Activated naive CD8-positive, alpha-beta T cell treated with anti-CD3 and anti-CD28 coated beads, Interleukin-2, amount 50 U/mL, for 16 hours (primary cell): ENCODE measurements at places on chromosomes 13 and 19.

DNA sequence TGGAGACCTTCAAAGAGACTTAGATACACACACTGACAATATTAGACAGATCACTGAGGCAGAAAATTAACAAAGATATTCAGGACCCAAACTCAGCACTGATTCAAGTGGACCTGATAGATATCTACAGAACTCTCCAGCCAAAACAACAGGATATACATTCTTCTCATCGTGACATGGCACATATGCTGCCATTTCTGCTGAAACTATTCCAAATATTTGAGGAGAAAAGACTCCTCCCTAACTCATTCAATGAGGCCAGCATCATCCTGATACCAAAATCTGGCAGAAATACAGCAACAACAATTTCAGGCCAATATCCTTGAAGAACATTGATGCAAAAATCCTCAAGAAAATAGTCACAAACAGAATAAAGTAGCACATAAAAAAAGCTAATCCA is 53.3 kb downstream of the TRPC4 start:
- no peak for DNase-seq

DNA sequence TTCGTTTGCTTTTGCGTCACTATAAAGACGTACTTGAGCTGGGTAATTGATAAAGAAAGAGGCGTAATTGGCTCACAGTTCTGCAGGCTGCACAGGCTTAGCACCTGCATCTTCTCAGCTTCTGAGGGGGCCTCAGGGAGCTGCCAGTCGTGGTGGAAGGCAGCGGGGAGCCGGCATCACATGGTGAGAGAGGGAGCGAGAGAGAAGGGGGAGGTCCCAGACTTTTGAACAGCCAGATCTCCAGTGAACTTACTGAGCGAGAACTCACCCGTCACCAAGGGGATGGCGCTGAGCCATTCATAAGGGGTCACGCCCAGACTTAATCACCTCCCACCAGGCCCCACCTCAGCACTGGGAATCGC is 58.7 kb upstream of the F7 start:
- no peak for DNase-seq

- no peak for DNase-seq
These were observed 1.7 kb downstream of the STK24 start for GRCh38 chr13:98575009-98575903.

DNA sequence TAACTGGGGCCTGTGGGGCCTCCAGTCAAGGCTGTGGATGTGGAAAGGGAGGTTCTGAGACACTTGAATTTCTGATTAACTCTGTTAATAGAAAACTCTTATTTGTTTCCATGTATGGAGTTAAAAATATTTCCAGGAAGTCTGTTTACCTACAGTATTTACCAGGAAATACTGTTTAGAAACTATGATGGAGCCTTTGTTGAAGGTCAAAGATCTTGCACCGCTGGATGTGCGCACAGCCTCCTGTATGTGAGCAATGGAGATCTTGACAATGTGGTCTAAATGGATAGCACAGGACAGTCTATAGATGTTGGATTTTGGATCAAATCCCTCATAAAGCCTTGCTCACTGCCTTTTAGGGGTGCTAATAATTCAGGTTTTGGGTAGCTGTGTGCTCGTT is 268.4 kb downstream of the DLEU7 start:
- no peak for DNase-seq

DNA sequence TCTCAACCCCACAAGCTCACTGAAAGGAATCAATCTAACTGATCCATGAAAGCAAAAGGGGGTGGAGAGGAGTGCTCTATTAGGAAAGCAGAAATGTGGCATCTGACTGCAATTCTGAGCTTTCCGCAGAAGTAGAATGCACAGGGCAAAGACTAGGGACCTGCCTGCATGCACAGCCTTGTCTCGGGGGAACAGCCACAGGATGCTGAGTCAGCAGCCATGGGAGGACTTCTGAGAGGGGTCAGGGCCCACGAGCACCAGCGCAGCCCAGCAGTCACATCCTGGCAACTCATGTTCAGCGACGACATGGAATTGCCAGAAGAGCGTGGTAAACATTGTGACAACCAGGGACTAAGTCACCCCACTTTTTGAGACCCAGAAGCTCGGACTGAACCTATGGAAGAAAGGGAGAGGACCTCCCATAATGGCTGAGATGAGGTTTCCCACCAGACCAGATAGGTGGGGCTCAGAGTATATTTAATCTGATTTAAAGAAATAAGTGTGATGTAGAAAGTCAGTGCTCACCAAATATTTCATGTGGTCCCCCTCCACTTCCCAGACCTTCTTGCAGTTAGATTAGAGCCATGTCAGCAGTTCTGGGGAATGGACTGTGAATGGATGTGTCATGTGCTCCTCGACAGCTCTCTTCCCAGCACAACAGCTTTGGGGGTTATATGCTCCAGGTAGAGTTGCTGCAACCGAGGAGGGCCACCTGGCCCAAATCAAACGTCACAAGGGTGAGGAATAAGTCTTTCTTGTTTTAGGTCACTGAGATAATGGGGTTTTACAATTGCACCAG is 32.6 kb downstream of the STOML3 start:
- DNase-seq = no peak

DNA sequence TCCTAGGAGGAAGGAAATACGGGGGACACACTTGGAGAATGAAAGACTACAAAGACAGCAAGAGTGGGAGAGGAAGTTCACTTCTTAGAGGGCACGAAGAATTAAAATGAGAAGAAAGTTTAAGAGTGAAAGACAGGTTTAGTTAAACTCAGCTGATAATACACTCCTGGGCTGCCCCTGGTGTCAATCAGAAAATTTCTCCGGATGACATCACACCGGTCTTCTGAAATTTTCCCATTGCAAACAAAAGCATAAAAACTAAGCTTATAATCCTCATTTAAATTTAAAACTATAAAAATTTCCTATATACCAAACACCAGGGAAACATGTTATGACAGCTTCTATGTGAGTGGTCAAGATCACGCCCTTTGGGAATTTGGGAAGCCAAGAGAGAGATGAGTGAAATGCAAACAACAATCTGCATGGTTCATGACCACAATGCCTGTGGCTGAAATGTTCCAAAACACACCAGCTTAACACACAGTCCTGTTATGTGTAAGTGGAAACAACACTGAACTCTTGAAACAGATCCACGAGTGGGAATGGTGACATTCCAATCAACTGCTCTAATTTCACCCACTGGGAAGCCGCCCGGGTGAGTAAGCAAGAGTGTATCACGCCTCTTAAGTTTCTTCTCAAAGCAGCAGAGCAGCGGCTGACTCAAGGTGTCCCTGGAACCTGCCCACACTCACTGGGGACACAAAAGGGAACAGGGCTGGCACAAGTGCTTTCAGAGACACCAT is 49.0 kb downstream of the BRD4 start:
- no peak for DNase-seq

DNA sequence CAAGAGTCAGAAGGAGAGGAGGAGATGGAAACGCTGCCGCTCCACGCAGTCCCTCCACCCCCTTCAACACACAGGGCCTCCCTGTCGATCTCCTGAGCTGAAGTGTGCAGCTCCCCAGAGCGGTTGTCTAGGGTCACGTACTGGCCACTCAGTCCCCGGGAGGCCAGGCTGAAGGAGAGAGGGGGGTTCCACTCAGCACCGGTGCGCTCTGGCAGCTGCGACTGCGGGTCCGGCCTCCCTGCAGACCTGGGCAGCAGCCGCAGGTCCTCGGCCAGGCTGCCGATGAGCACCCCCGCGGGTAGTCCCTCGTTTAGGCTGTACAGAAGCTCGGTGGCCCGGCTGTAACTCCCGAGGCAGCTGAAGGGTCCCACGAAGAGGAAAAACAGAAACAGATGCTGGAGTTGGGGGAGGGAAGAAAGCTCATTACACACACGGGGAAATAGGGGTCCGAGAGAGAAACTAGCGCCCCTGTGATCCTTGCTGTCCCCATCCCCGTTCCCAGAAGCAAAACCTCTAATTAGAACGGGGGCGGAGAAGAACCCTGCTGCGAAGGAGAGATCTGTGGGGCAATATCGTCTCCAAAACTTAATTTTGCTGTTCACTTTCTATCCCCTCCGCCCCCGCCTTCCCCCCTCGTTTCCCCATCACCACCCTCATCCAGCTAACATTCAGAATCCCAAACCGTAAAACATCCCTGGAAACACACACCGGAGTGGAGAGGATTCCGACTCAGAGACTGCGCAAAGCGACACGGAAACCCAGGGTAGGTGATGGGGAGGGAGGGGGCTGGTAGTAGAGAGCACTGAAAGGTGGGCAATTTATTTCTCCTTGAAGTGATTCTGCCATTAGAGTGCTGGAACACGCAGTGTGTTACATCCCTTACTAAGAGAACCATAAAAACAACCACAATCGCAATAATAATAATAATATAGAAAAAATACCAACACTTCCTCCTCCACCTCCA is 1.8 kb downstream of the PCDH20 start:
- no peak for DNase-seq

- DNase-seq = peak; percentile 50
These were observed 13.7 kb downstream of the PVR start for GRCh38 chr19:44657211-44657921.

- no peak for DNase-seq
These were observed 52.8 kb downstream of the SPTBN4 start for GRCh38 chr19:40519352-40520322.

- no peak for DNase-seq
These were observed 59.9 kb upstream of the SLAIN1 start for GRCh38 chr13:77637588-77637987.

DNA sequence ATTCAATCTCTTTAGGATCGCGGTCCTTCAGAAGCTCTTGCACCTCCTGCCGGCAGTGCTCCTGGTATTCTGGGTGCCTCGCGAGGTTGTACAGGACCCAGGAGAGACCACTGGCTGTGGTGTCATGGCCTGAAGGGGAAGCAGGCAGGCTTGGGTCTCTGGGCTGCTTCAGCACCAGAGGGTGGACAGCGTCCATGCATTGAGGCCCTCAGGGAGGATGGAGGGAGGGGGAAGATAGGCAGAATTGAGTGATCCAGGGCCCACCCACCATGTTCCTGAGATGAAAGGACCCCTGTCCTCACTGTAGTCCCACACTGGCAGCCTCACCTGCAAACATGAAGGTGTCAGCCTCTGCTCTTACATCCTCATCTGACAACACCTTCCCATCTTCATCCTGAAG is 17.9 kb upstream of the OR10H5 start:
- DNase-seq = no peak

- DNase-seq = no peak
These were observed 315.7 kb downstream of the FGF9 start for GRCh38 chr13:21986602-21987001.

DNA sequence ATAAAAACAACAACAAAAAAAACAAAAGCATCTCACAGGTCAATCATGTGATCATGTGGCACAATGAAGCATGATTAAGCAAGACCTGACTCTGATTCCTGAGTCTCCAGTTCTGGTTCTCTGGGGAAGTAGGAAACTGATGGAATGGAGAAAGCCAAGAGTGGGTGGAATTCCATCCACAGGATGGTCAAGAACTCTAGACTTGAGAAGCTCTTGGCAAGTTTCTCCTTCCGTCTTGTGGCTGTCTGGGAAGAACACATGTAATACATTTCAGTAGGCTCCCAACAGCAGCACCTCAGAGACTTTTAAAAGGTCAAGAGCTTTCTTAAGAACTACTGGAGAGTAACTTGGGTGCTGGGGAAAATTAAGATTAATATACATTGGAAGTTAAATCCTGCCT is 78.6 kb upstream of the TSHZ3 start:
- DNase-seq = no peak

DNA sequence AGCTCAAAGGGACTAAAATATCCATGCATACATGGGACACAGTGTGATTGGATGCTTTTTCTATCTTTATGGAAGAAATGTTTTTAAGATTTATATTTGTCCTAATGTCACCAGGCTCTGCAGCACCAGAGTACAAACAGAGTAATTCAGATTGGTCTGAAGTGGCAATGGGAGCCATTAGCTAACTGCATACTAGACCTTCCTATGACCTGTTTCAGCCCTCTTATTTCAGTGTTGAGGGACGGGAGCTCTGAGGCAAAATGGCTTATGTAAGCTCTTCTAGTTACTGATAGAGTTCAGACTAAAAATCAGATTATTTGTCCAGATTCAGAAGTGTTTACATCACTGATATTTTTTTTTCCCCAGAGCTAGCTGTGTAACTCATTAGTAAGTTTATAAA is 4.9 kb downstream of the SLAIN1 start:
- no peak for DNase-seq

GRCh38 chr13:102696465-102696864 is 1.6 kb upstream of the METTL21C start:
- no peak for DNase-seq
